ENCODE measurements at places on chromosomes 3 and 15. TPM values are rescaled to one million over a fixed set of nuclear protein-coding genes. Genes with fewer than 3 reads are reported as not detected.

Gene APEH
- total RNA-seq, result 127 TPM

Gene ERC2
- 0.44 TPM for total RNA-seq

- H3K27me3 ChIP-seq, result no peaks in the 10 kb centered on the region
- no peaks in the 10 kb centered on the region for H3K36me3 ChIP-seq
- DNase-seq, result no peak
Observed at GRCh38 chr3:125168711-125169393, 43.7 kb downstream of the SLC12A8 start.

GRCh38 chr3:170745211-170745718, 124.7 kb downstream of the RPL22L1 start:
- peak overlapping the region; percentile 4 for H3K4me3 ChIP-seq
- peak; percentile 36 for DNase-seq
- peak overlapping the region; percentile 85 for H3K27ac ChIP-seq
- H3K36me3 ChIP-seq, result peaks cover 7% of the 10 kb centered on the region
- H3K27me3 ChIP-seq, result no peaks in the 10 kb centered on the region

- DNase-seq, result no peak
- peaks cover 88% of the 10 kb centered on the region for H3K27me3 ChIP-seq
- H3K36me3 ChIP-seq, result no peaks in the 10 kb centered on the region
- no peaks in the 10 kb centered on the region for H3K4me1 ChIP-seq
Observed at GRCh38 chr3:68963376-68963775, 31.0 kb upstream of the TAFA4 start.

DNA sequence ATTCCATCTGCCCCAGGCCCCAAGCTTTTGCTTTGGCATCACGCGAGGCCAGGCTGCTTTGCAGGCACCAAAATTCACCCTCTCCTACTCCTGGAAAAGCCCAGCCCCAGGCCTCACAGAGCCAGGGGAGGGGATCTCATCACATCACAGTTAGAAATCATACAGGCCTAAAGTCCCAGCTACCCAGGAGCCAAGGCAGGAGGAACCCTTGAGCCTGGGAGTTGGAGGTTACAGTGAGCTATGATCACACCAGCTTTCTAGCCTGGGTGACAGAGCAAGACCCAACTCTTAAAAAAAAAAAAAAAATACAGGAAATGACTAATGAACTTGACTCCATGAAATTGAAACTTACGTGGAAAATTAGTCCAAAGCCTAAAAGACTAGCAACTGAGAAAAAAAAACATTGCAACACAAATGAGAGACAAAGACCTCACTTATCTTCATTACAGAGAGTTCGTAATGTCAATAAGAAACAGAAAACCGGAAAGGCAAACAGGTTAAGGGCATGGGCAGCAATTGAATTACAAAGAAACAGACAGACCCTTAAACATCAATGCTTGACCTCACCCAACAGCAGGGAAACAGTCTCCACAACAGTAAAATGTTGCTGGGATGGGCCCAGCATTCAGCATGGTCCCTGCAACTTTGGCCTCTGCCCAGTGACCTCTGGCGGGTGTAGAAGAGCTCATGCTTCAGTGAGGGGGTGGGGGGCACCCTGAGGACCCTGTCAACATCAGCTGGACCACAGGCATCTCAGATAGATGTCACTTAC, 151.5 kb downstream of the LRRK1 start:
- peaks cover 7% of the 10 kb centered on the region for H3K36me3 ChIP-seq
- no peaks in the 10 kb centered on the region for H3K27me3 ChIP-seq
- peak; percentile 79 for DNase-seq
- peaks cover 13% of the 10 kb centered on the region for H3K4me1 ChIP-seq
- peak overlapping the region; percentile 95 for H3K27ac ChIP-seq
- peak overlapping the region; percentile 22 for H3K4me3 ChIP-seq
